Hematopoietic multipotent progenitor cell treated with erythropoietin and hydrocortisone succinate and interleukin-3 and kit ligand, for 6 days (in vitro differentiated cells): ENCODE measurements at places on chromosomes 3 and 15.

DNA sequence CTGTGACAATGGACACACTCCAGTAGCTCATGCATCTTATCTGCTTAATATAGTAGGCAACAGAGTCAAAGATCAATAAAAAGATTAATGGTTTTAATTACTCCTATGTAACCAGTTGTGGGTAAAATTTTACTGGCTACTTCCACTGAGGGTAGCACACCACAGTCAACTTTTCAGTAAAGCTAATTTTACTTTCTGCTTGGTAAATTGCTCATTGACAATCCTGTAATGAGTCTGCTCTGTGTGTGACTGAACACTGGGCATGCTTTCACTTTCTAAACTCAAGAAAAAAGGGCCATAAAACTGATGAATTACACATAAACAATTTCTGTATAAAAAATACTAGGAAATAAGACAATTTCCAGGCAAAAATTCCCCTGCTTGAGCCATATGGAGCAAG is 838.3 kb downstream of the VGLL3 start:
- DNase-seq: no peak

GRCh38 chr3:180018543-180018942 is 18.2 kb downstream of the PEX5L start:
- no peak for DNase-seq

- DNase-seq: peak; percentile 27
These were observed 47.1 kb downstream of the CHD2 start for GRCh38 chr15:92947071-92947730.

- DNase-seq: no peak
These were observed 129.0 kb downstream of the MYLK start for GRCh38 chr3:123755085-123755484.

DNA sequence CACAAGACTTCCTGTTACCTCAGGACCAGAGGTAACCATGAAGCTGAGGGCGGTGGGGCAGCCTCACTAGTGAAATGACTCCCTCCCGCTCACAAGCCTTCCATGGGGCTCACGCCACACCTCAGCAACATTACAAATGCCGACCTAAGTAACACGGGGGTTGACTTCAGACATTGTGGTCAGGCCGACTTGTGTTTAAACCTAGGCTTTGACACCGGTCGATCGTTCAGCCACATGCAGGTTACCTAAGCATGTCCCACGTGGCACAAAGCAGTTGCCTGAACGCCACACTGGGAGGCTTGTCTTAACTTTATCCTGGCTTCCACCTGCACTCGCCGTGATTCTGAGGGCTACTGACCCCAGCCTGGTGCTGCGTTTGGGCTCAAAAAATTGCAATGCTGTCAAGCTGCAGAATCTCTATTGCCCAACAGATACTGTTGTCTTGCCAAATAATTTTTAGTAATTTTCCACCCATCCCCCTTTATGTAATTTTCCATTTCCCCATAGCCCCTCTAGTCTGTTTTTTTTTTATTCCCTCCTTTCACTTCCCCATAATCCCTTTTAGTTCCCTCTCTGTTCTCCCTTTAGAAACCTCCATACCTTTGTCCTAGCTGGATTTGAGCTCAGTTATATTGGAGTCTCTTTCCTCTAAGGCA is 158.6 kb upstream of the RGMA start:
- no peak for DNase-seq

GRCh38 chr15:96553931-96554330 is 223.4 kb downstream of the NR2F2 start:
- no peak for DNase-seq

DNA sequence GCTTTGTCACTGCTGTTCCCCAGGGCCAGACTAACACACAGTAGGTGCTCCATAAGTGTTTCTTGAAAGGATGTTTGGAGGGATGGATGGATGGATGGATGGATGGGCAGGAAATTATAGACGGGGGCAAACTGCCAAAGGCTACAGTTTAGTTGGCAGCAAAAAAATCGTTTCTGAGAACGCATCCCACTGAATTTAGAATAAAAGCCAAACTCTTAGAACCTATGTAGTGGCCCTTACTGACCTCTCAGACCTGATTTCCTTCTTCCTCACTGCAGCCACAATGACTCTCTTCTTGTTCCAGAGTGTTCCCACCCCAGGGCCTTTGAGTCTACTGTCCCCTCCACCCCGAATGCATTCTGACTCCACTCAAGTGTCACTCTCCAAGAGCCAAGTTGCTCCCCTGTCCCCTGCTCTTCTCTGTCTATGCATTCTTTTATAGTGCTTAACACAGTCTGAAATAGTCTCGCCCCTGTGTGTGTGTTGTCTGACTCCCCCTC is 5.2 kb upstream of the GATA2 start:
- DNase-seq: peak; percentile 35

DNA sequence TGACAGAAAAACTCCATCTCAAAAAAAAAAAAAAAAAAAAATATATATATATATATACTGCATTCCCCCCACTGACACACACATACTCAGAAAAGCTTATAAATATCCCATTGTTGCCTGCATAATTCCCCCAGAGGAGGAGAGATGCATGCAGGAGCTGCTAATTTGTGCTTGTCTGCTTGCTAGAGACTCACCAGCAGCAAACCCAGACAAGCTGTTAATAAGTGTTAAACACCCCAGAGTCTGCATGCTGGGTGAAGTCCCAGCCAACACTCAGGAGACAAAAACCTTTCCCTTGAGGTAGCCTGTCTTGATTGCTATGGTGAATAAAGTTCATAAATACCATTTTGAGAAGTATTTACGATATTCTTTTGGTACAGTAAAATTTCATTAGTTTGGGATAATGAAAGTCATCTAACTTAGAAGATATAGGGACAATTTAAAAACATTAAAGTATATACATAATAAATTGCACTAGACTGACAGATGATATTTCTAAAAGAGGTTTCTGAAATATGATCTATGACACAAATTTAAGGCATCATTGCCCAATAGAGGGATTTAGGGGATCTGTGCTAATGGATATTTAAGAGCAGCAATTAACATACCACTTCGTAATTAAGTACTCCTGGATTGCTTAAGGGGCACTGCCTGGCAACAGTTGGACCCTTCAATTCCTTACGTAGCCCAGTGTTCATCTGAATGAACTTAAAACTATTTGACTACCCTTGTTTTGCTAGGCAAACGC is 400.0 kb upstream of the C2CD4B start:
- DNase-seq: no peak
